ENCODE measurements at places on chromosomes 12 and 14.

DNA sequence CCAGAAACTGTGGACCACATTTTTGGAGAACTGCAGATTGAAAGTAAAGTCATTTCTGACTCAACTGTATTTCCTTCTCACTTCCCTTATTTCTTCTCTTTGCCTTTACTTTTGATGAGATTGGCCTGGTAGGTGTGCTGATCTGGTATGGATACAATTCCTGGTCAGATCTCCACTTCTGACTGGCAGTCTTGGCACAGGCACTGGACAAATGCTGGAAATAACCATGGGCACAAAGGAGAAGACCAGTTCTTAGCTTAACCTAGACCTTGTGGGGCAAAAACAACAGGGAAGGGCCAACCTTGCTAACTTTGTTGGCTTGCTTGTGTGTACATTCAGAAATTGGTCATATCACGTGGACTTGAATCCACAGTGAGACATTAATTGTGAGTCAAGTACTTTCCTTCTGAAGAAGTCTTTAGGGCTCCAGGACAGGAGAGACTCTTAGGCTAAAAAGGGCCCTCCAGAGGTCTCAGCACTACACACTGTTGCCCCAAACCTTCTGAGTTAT, 75.0 kb downstream of the DIP2B start:
- DNase-seq = no peak

DNA sequence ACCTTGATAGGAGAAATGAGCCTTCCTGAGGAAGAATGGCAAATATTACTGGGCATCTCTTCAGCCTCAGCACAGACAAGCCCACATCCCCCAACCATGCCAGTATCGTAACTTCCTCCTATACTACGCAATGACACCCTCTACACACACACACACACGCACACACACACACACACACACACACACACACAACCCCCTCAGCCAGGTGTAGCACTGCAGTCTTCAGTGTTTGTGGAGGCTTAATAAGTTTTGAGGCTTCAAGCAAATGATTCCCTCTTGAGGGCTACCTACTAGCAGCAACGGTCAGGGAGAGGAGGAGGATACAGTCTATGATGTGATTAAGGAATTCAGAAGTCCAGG, 1.6 kb downstream of the DGKA start:
- no peak for DNase-seq

- DNase-seq = no peak
Measured at GRCh38 chr14:67528276-67528675, 4.8 kb upstream of the PLEKHH1 start.

- DNase-seq = no peak
Measured at GRCh38 chr14:104734991-104735779, 11.2 kb downstream of the ADSS1 start.

- no peak for DNase-seq
Measured at GRCh38 chr12:105433804-105434203, 103.3 kb downstream of the C12orf75 start.

- DNase-seq = no peak
Measured at GRCh38 chr14:102255401-102256190, 49.4 kb downstream of the MOK start.
